Mucosa of gallbladder (tissue), 1 donor: ENCODE measurements at places on chromosomes 1 and 21. TPM values are rescaled to one million over a fixed set of nuclear protein-coding genes. Genes with fewer than 3 reads are reported as not detected.

MEX3A gene
- total RNA-seq, result 1.4 TPM

HPDL gene
- 0.17 TPM for total RNA-seq

ORC1 gene
- 0.66 TPM for total RNA-seq

LCE1B gene
- total RNA-seq, result not detected

MTHFR gene
- total RNA-seq, result 47.2 TPM

C1orf35 gene
- total RNA-seq, result 22.4 TPM

TGFB2 gene
- total RNA-seq, result 10.3 TPM

CD84 gene
- total RNA-seq, result 11.9 TPM

PRDX6 gene
- total RNA-seq, result 146 TPM

TIAM1 gene
- 15.0 TPM for total RNA-seq

IGSF21 gene
- 7.0 TPM for total RNA-seq

SUSD4 gene
- 3.4 TPM for total RNA-seq

EDARADD gene
- 7.4 TPM for total RNA-seq

PRAMEF20 gene
- total RNA-seq, result not detected

LCE1C gene
- not detected for total RNA-seq

TTC22 gene
- total RNA-seq, result 24.9 TPM

FCRL1 gene
- total RNA-seq, result not detected

SDCCAG8 gene
- total RNA-seq, result 46.1 TPM

FAM131C gene
- 4.7 TPM for total RNA-seq

KRTAP19-3 gene
- total RNA-seq, result not detected

TMEM125 gene
- total RNA-seq, result 75.9 TPM
